ENCODE measurements at places on chromosomes 5 and 9. TPM values are rescaled to one million over a fixed set of nuclear protein-coding genes. Genes with fewer than 3 reads are reported as not detected.

STPG3 gene
- polyA plus RNA-seq, result 3.4 TPM

CCNJL gene
- 12.7 TPM for polyA plus RNA-seq

BAAT gene
- polyA plus RNA-seq, result 0.60 TPM

- H3K4me1 ChIP-seq, result peaks cover 28% of the 10 kb centered on the region
- H3K4me3 ChIP-seq, result no peak overlapping the region
- no peaks in the 10 kb centered on the region for H3K27me3 ChIP-seq
- no peaks in the 10 kb centered on the region for H3K36me3 ChIP-seq
- DNase-seq, result no peak
Observed at GRCh38 chr5:56520986-56521730, 288.0 kb upstream of the ANKRD55 start.

- no peaks in the 10 kb centered on the region for H3K36me3 ChIP-seq
- no peak for DNase-seq
- H3K27ac ChIP-seq, result no peak overlapping the region
- H3K27me3 ChIP-seq, result no peaks in the 10 kb centered on the region
Observed at GRCh38 chr5:96687080-96687479, 24.9 kb downstream of the CAST start.

- no peak overlapping the region for H3K4me3 ChIP-seq
- no peak for DNase-seq
- no peaks in the 10 kb centered on the region for H3K27me3 ChIP-seq
- no peak overlapping the region for H3K27ac ChIP-seq
Observed at GRCh38 chr5:109753279-109753678, 63.6 kb downstream of the MAN2A1 start.

Measured in large intestine (tissue), 12 donors.